ENCODE measurements at places on chromosomes 7 and 10.

DNA sequence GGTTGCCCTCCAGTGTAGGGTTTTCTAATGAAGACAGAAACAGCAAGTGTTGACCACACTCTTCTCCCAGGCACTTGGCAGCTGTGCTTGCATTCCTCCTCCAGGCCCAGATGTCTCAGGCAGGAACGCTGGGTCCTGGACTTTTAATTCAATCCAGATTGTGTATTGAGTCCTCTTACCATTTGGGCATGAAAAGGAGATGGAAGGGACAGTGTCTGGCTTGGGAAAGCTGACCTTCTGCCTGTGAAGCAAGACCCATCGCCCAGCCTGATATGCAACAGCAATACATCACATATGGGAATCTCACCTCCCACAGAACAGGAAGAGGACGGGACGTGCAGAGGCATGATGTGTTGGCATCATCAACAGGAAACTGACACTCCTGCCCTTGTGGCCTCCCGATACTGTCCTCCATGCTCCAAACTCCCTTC, 174.4 kb upstream of the LYZL2 start:
- H3K4me1 ChIP-seq, result no peaks in the 10 kb centered on the region
- no peaks in the 10 kb centered on the region for H3K27me3 ChIP-seq
- no peaks in the 10 kb centered on the region for H3K36me3 ChIP-seq
- H3K4me3 ChIP-seq, result no peak overlapping the region

DNA sequence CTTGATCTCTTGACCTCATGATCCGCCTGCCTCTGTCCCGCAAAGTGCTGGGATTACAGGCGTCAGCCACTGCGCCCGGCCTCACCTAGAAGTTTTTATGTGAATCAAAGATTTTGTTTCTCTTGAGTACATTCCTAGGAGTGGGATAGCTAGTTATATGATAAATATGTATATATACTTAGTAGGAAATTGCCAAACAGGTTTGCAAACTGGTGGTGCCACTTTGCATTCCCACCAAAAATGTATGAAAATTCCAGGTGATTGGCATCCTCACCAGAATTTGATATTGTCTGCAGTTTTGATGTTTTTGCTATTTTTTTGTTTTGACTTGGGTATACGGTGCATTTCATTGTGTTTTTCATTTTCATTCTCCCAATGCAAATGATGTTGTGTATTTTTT, 86.8 kb downstream of the NOD1 start:
- H3K4me3 ChIP-seq, result no peak overlapping the region
- no peak overlapping the region for H3K27ac ChIP-seq
- no peak for DNase-seq
- no peaks in the 10 kb centered on the region for H3K36me3 ChIP-seq
- H3K4me1 ChIP-seq, result no peaks in the 10 kb centered on the region

GRCh38 chr7:147400221-147400689, 1190.3 kb upstream of the C7orf33 start:
- H3K36me3 ChIP-seq, result no peaks in the 10 kb centered on the region
- DNase-seq, result no peak
- no peaks in the 10 kb centered on the region for H3K4me1 ChIP-seq
- no peaks in the 10 kb centered on the region for H3K27me3 ChIP-seq
- no peak overlapping the region for H3K4me3 ChIP-seq
- no peak overlapping the region for H3K27ac ChIP-seq

DNA sequence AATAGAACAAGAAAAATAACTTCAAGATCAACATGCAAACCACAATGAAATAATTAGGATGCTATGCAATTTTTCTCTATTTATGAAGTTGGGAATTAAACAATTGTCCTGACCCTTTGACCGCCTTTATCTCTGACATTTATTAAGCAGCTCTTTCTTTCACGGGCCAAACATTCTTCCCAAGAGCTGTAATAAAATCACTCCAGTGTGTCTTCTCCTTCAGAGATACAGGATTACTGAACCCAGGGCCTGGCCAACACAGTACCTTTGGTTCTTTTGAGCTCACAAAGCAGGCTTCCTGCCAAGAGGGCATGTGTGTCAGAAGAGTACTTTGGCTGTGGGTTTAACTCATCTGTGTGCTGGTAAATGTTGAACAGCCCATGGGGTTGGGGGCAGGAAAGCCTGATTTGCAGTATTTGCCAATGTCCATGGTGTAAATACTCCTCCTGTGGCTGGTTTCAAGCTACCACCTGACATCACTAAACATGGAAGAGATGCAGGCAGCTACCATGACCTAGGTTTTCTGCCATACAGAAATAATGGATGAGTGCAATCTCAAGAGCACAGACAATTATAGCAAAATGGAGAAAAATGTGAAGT, 121.7 kb downstream of the FANK1 start:
- H3K27ac ChIP-seq, result no peak overlapping the region
- H3K27me3 ChIP-seq, result peaks cover 4% of the 10 kb centered on the region
- H3K36me3 ChIP-seq, result no peaks in the 10 kb centered on the region
- H3K4me3 ChIP-seq, result no peak overlapping the region
